Uterus (tissue), 4 donors: ENCODE measurements at places on chromosomes 12 and 14. TPM values are rescaled to one million over a fixed set of nuclear protein-coding genes. Genes with fewer than 3 reads are reported as not detected.

- H3K27me3 ChIP-seq = no peaks in the 10 kb centered on the region
- H3K4me1 ChIP-seq = no peaks in the 10 kb centered on the region
- no peak overlapping the region for H3K4me3 ChIP-seq
These were observed 25.3 kb upstream of the FLVCR2 start for GRCh38 chr14:75553157-75553556.

- H3K27ac ChIP-seq = no peak overlapping the region
- no peaks in the 10 kb centered on the region for H3K27me3 ChIP-seq
- H3K36me3 ChIP-seq = no peaks in the 10 kb centered on the region
- no peak overlapping the region for H3K4me3 ChIP-seq
- no peaks in the 10 kb centered on the region for H3K4me1 ChIP-seq
These were observed 41.8 kb upstream of the PTPRR start for GRCh38 chr12:70962226-70962794.

DNA sequence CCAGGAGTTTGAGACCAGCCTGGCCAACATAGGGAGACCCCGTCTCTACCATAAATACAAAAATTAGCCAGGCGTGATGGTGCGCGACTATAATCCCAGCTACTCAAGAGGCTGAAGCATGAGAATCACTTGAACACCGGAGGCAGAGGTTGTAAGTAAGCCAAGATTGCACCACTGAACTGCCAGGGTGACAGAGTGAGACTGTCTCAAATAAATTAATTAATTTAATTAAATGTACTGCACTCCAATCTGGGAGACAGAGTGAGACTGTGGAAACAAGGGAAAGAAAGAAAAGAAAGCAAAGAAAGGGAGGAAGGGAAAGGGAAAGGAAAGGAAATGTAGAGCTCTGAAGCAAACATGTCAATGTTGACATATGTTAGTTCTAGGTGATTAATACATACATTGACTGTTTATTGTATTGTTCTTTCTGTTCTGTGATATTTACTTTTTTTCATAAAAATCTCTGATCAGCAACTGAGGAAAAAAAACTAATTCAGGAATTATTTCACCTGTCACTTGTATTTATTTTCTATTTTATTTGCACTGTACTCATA is 99.6 kb downstream of the DENND5B start:
- H3K36me3 ChIP-seq = no peaks in the 10 kb centered on the region
- DNase-seq = no peak
- peak overlapping the region; percentile 34 for H3K27ac ChIP-seq

- H3K4me3 ChIP-seq = no peak overlapping the region
- H3K27me3 ChIP-seq = no peaks in the 10 kb centered on the region
- H3K4me1 ChIP-seq = no peaks in the 10 kb centered on the region
- H3K36me3 ChIP-seq = no peaks in the 10 kb centered on the region
- H3K27ac ChIP-seq = no peak overlapping the region
These were observed 90.4 kb downstream of the RBM19 start for GRCh38 chr12:113875691-113876090.

- H3K4me3 ChIP-seq = no peak overlapping the region
- no peaks in the 10 kb centered on the region for H3K27me3 ChIP-seq
- no peak overlapping the region for H3K27ac ChIP-seq
- no peak for DNase-seq
- H3K36me3 ChIP-seq = no peaks in the 10 kb centered on the region
These were observed 5.0 kb upstream of the MIA2 start for GRCh38 chr14:39228509-39229221.

SMCO2 gene
- total RNA-seq = not detected

GRCh38 chr12:76308866-76309265 is 39.3 kb downstream of the BBS10 start:
- DNase-seq = no peak
- H3K27ac ChIP-seq = no peak overlapping the region
- H3K36me3 ChIP-seq = no peaks in the 10 kb centered on the region

DNA sequence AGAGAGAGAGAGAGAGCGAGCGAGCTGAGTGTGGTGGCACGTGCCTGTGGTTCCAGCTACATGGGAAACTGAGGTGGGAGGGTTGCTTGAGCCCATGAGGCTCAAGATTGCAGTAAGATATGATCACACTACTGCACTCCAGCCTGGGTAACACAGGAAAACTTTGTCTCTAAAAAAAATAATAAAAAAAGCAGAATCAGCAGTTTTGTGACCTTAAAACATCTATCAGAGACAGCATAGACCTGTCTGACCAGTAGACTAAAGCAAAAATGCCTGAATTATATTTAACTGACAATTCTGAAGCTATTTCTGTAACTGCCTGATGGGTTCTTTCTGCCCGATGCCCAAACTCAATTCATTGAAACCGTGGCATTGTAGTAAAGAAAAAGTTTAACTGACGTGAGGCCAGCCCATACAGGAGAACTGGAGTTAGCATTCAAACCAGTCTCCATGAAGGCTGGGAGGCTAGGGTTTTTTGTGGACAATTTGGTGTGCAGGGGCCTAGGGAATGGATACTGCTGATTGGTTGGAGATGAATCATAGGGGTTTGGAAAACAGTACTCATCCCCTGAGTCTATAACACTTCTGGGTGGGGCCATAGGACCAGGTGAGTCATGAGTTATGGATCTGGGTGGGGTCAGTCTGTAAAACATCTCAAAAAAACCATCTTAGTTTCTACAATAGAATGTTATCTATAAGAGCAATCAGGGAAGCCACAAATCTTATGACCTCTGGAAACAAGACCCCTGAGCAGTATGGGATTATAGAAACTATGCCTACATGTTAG is 8.0 kb upstream of the RASSF8 start:
- H3K4me3 ChIP-seq = no peak overlapping the region
- no peak overlapping the region for H3K27ac ChIP-seq
- DNase-seq = no peak
- H3K36me3 ChIP-seq = no peaks in the 10 kb centered on the region

GRCh38 chr14:22558221-22558913 is 30.7 kb downstream of the DAD1 start:
- no peaks in the 10 kb centered on the region for H3K36me3 ChIP-seq
- H3K27me3 ChIP-seq = no peaks in the 10 kb centered on the region
- no peak for DNase-seq

ZNF10 gene
- total RNA-seq = 18.0 TPM

KRT75 gene
- not detected for total RNA-seq

DNA sequence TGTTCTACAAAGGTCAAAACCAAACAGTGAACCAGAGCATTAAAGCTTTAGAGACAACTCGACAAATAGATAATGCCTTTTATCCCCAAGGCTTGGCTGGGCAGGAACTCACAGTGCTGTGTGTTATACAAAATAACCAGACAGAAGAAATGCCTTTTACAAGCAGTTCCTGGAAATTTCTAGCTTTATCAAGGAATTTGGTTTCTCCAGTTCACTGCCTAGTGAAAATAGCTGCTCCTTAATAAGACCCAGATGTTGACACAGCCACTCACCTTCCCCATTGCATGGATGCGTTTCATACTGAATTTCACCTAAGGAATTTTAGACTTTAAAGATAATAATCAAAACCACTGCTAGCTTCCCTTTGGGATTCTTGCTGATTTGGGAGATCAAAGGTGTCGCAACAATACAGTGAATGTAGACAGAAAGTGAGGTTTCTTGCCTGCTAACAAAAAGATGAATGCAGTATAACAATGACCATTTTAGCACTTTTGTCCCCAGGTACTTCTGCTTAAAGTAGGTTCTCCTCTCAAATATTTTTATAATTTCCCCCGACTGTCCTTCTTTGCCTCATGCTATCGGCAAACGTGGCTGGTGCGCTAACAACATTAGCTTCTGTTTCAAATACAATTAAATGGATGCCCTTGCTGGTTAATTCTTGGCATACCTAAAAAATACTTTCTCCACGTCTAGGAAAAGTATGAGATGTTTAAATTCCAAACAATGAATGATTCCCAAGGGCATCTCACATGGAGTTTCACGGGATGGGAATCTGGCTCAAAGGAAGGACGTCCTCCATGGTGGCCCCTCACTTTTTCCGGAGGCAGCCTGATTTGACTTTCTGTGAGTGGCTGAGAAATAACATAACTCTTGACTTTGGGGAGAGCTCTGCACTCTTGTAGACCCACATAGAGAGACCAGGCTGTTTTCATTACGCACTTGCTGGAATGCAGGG is 162.4 kb downstream of the C12orf75 start:
- no peak overlapping the region for H3K4me3 ChIP-seq
- DNase-seq = no peak
- H3K27me3 ChIP-seq = no peaks in the 10 kb centered on the region
- no peaks in the 10 kb centered on the region for H3K36me3 ChIP-seq
- no peak overlapping the region for H3K27ac ChIP-seq

- no peaks in the 10 kb centered on the region for H3K27me3 ChIP-seq
- no peaks in the 10 kb centered on the region for H3K36me3 ChIP-seq
- DNase-seq = no peak
- H3K4me3 ChIP-seq = no peak overlapping the region
- no peak overlapping the region for H3K27ac ChIP-seq
These were observed 8.9 kb upstream of the IFNG-AS1 start for GRCh38 chr12:67980391-67980790.

DNA sequence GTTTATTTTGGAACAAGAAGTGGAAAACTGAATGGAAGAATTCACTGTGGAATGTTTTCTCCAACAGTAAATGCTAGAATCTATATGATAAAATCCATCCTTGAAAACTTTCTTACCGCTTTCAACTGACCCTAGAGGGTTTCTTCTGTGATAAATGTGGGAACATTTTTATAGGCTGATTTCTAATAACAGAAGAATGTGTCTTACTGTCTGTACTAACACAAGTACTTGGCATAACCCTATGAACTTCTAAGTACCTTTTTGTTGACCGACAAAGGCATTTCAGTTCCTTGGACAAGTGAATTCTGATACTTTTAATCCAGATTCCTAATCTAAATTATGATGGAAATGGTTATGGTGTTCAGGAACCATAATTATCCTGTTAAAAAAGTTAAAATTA is 1109.7 kb upstream of the FLRT2 start:
- H3K4me3 ChIP-seq = no peak overlapping the region
- DNase-seq = no peak
- no peaks in the 10 kb centered on the region for H3K36me3 ChIP-seq
- no peaks in the 10 kb centered on the region for H3K27me3 ChIP-seq
- H3K27ac ChIP-seq = no peak overlapping the region
- no peaks in the 10 kb centered on the region for H3K4me1 ChIP-seq

GRCh38 chr14:76720382-76720813 is 40.9 kb upstream of the VASH1 start:
- H3K4me3 ChIP-seq = no peak overlapping the region
- DNase-seq = peak; percentile 56
- no peaks in the 10 kb centered on the region for H3K4me1 ChIP-seq
- no peak overlapping the region for H3K27ac ChIP-seq
- H3K27me3 ChIP-seq = no peaks in the 10 kb centered on the region
- H3K36me3 ChIP-seq = no peaks in the 10 kb centered on the region

DNA sequence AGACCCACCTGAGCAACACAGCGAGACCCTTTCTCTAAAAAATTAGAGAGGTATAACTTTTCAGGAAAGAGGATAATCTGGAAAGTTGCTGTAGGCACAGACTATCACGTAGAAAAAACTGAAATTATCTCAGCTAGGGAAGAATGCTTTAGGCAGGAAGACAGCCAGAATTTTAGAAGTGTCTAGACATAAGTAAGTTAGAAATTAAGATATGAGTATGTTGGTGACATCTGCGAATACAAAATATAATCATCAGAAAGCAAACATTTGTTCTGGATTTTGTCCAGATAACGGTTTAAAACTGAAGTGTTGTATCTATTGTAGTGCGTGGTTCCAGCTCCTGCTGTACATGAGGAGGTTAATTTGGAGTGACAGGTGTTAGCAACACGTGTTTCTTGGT is 123.2 kb downstream of the FBXL14 start:
- H3K4me3 ChIP-seq = no peak overlapping the region
- no peak for DNase-seq
- no peaks in the 10 kb centered on the region for H3K27me3 ChIP-seq
- no peaks in the 10 kb centered on the region for H3K4me1 ChIP-seq

GRCh38 chr14:32397861-32398640 is 69.0 kb downstream of the AKAP6 start:
- H3K4me3 ChIP-seq = no peak overlapping the region
- DNase-seq = peak; percentile 17
- H3K36me3 ChIP-seq = no peaks in the 10 kb centered on the region

DNA sequence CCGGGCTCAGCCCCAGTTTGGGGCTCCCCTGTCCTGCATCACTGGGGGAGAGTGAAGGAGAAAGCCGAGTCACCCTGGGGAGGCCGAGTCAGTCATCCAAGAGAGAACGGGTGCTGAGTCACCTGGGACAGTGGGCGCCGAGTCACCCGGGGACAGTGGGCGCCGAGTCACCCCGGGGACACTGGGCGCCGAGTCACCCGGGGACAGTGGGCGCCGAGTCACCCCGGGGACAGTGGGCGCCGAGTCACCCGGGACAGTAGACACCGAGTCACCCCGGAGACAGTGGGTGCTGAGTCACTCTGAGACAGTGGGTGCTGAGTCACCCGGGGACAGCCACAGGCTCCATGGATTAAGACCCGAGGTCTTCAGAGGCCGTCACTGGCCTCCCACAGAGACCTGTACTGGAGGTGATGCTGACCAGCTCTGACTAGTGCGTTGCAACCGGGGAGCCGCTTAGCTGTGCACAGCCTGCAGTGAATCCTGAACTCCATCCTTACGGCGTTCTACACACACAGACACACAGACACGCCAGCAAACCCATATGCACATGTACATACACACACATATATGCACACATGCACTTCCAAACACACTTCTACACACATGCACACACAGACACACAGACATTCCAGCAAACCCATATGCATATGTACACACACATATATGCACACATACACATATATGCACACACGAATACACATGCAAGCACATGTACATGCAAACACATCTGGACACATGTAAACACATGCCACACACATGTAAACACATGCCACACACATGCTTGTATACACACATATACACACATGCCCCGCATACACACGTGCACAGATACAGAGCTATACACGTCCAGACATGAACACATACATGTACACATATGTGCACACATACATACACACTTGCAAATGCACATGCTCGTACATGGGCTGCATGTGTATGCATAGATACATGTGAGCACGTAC is 64.9 kb upstream of the GALNT9 start:
- H3K4me3 ChIP-seq = no peak overlapping the region
- H3K27ac ChIP-seq = no peak overlapping the region
- no peaks in the 10 kb centered on the region for H3K36me3 ChIP-seq

GRCh38 chr12:57124261-57124877 is 3.9 kb upstream of the LRP1 start:
- H3K4me3 ChIP-seq = no peak overlapping the region
- peak; percentile 84 for DNase-seq
- H3K4me1 ChIP-seq = no peaks in the 10 kb centered on the region
- no peaks in the 10 kb centered on the region for H3K36me3 ChIP-seq

MYO1H gene
- total RNA-seq = not detected

SIX6 gene
- not detected for total RNA-seq

- H3K36me3 ChIP-seq = no peaks in the 10 kb centered on the region
- H3K4me3 ChIP-seq = no peak overlapping the region
- H3K27ac ChIP-seq = no peak overlapping the region
These were observed 139.1 kb downstream of the ERC1 start for GRCh38 chr12:1130164-1130563.

DNA sequence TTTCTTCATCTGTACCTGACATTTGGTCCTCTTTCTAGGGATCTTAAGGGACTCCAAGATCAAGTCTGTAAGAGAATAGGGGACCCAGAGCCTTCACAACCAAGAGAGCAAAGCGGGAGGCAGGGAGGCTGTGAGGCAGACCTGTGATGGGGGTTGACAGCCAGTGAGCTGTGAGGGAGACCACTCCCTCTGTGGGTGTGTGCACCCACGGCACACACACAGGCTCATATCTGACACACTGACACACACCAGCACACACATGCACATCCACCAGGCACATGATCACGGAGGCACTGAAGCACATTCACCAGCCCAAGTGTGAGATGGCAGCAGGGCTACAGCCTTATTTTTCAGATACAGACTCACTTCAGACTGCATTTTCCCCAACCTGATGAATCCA is 55.2 kb downstream of the SPTB start:
- no peaks in the 10 kb centered on the region for H3K27me3 ChIP-seq
- H3K4me1 ChIP-seq = no peaks in the 10 kb centered on the region
- no peak overlapping the region for H3K27ac ChIP-seq
- H3K36me3 ChIP-seq = no peaks in the 10 kb centered on the region
- no peak for DNase-seq
